OCI-M1 (cell line): ENCODE measurements at places on chromosomes 2 and 18.
A peak's percentile ranks its signal among the peaks of the same experiment; 100 is the strongest.

DNA sequence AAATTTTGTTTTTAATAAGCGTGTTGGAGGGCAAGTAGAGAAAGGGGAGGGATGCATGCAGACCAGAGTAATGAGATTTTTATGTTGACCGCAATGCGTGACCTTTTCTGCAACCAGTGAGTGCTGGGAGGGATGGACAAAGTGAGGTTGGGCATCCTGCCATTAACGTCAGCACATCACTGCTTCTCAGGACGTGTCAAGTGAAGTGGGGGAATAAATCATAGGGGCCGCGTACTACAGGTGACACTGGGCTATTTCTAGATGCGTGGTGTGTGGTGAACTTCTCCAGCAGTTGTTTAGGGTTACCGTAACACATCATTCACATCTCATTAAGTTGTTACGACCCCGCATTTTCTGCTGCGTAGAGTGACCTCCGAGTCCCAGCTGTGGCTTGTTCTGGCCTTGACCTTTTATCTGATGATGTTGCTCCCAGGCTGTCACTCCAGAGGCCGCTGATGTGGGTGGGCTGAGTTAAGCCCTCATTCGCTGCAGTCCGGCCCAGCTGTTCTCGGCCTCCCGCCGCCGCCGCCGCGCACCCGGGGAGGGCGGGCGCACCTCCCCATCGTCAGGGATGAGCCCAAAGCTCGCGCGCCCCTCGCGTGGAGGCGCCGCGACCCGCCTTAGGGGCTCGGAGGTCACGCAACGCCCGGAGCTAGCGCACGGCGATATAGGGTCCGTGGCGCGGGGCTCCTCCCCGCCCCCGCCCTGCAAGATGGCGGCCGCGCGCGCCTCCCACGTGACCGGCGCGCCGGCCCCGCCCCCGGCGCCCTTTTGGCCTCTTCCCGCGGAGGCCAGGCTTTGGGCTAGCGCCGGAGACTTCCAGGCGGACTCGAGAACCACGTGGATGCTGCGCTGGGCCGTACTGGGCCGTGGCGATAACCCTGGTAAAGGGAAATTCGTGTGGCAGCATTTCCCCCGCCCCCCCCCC, 3.5 kb downstream of the ZCCHC2 start:
- peak; percentile 94 for DNase-seq

- DNase-seq: no peak
Measured at GRCh38 chr18:57906852-57907251, 103.7 kb upstream of the ATP8B1 start.

DNA sequence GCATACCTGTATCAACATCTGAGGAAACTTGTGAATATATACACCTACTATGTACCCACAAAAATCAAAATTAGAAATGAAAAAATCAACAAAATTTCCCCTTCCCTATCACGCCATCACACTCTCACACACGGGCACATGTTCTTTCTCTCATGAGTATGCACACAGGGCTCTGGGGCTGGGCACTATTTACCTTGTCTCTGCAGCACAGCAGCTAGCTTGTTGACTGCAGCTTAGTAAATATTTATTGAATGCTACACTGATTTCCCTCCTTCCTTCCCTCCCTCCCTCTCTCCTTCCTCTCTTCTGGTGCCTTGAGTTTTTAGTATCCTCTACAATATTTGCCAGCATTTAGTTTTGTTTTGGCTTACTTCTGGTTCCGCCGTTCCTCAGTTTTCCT, 182.7 kb upstream of the LHCGR start:
- DNase-seq: no peak

- no peak for DNase-seq
Measured at GRCh38 chr2:37566517-37566981, 104.9 kb downstream of the CDC42EP3 start.

- DNase-seq: peak; percentile 21
Measured at GRCh38 chr2:182283512-182283911, 143.3 kb downstream of the PDE1A start.

DNA sequence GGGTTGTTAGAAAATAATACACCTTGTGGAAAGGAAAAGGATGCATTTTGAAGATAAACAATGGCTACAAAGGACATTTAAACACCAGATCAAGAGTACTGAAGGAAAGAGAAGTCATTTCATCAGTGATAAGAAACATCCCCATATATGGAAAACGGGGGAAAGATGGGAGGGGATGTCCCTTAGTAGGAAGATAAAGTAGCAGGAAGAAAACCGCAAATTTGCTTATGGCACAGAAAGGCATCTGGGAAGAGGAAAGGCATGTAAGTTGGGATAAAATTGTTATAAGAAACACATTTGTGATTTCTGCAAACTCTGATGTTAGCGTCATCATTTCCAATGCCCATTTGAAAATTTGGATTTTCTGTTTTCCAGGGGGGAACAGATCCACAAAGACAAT, 10.5 kb upstream of the LYPD1 start:
- DNase-seq: no peak

DNA sequence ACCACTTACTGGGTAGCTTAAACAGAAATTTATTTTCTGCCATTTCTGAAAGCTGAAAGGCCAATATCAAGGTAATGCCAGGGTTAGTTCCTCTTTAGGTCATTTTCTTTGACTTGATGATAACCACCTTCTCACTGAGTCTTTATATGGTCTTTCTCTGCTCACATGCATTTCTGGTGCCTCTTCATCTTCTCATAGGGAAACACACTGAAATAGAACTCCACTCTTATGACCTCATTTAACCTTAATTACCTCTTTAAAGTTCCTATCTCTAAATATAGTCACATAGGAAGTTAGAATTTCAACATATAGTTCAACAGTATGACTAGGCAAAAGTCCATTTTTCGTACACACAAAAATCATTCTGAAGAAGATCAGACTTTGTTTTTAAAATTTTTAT, 616.8 kb upstream of the VRK2 start:
- peak; percentile 59 for DNase-seq

DNA sequence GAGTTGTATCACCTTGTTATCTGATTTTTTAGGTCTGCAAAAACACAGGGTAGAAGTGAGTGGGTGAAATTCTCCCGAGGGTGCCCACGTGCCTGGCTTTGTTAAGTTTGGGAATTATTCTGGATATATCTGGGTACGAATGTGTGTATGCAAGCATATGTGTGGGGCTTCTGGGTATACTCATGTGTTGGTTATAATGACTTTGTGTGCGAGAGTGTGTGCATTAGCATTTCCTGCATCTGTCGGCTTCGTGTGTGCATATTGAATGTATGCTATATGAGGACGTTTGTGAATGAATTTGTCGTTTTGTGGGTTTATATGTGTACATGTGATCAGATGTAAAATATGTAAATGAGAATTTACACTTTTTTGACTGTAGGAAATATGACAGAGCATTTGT, 13.8 kb upstream of the DNAJC27 start:
- no peak for DNase-seq

DNA sequence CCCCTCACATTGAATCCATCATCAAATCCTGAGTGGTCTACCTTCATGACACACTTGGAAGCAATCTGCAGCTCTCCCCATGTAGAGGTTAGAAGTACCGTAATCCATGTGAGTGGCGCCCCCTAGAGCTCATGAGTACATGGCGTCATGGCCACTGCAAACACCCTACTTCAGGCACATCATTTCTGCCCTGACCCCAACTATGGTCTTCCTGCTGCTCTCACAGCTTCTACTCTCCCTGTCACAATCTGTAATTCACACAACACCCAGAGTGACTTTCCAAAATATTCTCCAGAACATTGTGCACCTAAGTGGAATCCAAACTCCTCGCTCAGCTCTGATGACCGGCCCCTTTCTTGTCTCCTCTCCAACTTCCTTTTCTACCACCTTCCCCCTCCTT, 141.9 kb downstream of the ANKRD44 start:
- peak; percentile 81 for DNase-seq

DNA sequence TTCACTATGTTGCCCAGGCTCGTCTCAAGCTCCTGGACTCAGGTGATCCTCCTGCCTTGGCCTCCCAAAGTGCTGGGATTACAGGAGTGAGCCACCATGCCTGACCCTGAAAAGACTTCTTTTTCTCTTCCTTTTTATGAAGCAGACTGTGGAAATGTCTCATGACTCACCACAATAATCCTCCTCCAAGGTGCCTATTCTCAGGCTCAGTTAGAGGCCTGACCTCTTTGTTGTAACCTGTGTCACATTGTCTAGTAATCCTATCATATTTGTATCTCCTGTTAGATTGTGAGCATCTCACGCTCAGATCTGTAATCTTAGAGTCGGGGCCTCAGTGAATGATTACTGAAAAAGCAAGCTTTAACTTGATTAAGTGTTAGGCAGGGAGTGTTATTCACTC, 18.3 kb upstream of the TAF4B start:
- no peak for DNase-seq

- peak; percentile 73 for DNase-seq
Measured at GRCh38 chr2:47905386-47906156, 727 bp downstream of the FBXO11 start.

GRCh38 chr2:170344663-170345346, 166.9 kb downstream of the MYO3B start:
- DNase-seq: no peak

DNA sequence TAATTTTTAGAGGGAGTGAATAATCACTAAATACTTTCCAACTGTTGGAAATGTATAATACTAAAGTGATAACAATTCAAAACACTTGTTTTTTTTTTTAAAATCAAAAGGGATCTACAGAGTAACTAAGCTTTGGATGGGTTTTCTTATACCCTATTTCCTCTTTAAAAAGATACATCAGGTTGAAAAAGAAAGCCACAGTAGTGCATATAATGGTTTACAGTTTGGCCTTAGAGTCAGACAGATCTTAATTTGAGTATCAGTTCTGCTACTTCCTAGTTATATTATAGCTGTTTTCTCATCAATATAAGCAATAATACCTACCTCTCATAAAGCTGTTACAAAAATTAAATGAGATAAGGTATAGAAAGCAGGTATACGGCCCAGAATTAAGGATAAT, 28.5 kb downstream of the PSME4 start:
- DNase-seq: no peak

DNA sequence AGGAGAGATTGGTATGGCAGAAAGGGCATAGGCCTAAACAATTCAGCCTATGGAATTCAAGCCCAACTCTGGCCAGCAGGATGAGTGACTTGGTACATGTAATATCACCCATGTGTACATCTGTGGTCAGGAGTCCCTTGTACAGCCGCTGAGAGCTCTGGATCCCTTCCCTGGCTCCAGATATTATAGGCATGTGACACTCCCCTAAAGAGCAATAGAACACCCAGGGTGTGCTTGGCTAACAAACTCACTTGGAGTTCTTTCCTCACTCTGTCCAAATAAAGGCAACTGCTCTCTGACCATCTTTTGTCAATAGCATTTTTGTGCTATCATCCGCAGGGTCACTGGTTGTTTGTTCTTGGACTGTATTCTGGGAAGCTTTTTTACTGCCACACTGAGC, 197.4 kb upstream of the NCKAP5 start:
- no peak for DNase-seq

- no peak for DNase-seq
Measured at GRCh38 chr2:233416199-233416598, 61.9 kb downstream of the DGKD start.

GRCh38 chr2:71532327-71532726, 79.0 kb downstream of the DYSF start:
- no peak for DNase-seq

DNA sequence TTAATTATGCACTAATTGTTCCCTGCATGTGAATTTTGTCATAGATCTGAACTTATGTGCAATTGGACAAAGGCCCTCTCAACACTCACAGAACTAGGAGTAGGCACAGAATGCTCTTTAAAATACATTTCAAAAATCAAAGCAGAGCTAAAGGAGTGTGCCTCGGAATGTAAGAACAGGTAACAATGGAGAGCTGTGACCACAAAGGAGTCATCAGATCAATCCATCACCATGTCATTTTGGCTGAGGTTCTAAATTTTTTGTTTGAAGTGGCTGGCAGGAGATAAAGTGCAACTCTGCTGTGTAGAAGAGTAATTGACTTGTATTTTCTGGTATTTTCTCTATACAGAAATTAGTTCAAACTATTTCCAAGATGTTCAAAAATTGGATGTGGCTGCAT, 155.4 kb downstream of the NRP2 start:
- no peak for DNase-seq

DNA sequence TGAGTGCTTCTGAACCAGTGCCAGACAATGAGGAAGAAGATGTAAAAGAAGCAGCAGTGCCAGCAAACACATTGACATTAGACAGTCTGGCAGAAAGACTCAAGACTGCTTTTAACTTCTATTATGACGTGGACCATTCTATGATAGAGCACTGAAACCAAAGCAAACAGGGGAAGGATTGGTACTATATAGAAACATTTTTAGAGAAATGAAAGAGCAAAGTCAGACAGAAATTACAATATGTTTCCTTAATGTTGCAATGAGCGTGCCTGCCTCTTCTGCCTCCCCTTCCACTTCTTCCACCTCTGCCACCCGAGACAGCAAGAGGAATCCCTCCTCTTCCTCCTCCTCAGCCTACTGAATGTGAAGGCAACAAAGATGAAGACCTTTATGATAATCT, 39.7 kb downstream of the DHX57 start:
- no peak for DNase-seq

DNA sequence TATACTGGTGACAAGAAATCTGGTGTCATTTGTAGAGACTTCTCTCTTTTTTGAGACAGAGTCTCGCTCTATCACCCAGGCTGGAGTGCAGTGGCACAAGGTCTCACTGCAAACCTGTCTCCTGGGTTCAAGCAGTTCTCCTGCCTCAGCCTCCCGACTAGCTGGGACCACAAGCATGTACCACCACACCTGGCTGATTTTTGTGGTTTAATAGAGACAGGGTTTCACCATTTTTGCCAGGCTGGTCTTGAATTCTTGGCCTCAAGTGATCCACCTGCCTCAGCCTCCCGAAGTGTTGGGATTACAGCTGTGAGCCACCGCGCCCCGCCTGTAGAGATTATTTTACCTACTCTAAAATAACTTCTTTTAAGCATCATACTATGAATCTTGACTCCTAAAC, 6.5 kb downstream of the HNRNPLL start:
- DNase-seq: no peak

GRCh38 chr2:100819370-100820272, at the start of gene NPAS2:
Gene NPAS2 (plus strand): TSS chr2:100820139. CDS start chr2:100904755, 84,616 bp downstream.
- DNase-seq: no peak

- DNase-seq: no peak
Measured at GRCh38 chr2:239204876-239205468, 195.8 kb downstream of the HDAC4 start.

DNA sequence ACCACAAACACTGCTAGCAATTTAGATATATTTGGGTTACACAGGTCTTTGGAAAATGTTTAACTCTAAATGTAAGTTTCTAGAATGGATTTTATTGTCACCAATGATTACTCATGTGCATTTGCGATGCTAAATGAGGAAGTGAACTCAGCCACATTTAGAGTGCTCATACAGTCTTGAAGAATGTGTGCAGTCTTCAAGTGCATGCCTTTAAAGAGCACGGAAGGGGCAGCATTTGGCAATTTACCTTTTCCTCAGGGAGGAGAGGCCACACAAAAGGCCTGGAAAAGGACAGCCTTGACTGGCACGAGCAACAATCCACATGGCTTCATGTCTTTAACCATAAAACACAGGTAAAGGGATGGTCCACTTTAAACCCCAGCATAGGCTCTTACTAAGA, 78.5 kb upstream of the STK17B start:
- peak; percentile 83 for DNase-seq

GRCh38 chr2:20647738-20648137, 3.2 kb downstream of the HS1BP3 start:
- DNase-seq: no peak

GRCh38 chr18:31419457-31419932, 28.0 kb upstream of the DSG3 start:
- DNase-seq: no peak

- no peak for DNase-seq
Measured at GRCh38 chr18:58893388-58894099, 28.9 kb downstream of the ZNF532 start.
